Pulmonary artery endothelial cell (primary cell): ENCODE measurements at places on chromosomes 5 and 9. TPM values are rescaled to one million over a fixed set of nuclear protein-coding genes. Genes with fewer than 3 reads are reported as not detected.

DNA sequence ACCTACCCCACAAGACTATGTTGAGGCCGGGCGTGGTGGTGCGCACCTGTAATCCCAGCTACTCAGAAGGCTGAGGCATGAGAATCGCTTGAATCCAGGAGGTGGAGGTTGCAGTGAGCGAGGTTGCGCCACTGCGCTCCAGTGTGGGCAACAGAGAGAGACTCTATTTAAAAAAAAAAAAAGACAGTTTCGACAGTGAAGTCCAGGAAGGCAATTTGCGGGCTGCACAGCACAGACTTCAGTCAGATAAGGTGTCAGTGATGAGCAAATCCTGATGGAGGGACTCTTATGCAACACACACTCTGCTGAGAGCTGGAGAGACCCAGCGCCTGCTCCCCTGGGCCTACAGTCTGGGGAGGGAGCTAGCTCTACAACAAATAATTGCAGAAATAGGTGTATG is 14.2 kb downstream of the CCNJL start:
- no peak for DNase-seq

GRCh38 chr9:131666774-131667173 is 73.1 kb downstream of the RAPGEF1 start:
- no peak for DNase-seq

GRCh38 chr9:122827761-122828093 is 661 bp downstream of the PDCL start:
- DNase-seq: no peak

- no peak for DNase-seq
Observed at GRCh38 chr5:152584103-152584502, 179.0 kb upstream of the NMUR2 start.

GRCh38 chr5:139867581-139867980 is 72.0 kb downstream of the PSD2 start:
- no peak for DNase-seq

GRCh38 chr5:142653321-142653720 is 32.6 kb downstream of the FGF1 start:
- no peak for DNase-seq

- no peak for DNase-seq
Observed at GRCh38 chr9:3498691-3499090, 27.1 kb downstream of the RFX3 start.

DNA sequence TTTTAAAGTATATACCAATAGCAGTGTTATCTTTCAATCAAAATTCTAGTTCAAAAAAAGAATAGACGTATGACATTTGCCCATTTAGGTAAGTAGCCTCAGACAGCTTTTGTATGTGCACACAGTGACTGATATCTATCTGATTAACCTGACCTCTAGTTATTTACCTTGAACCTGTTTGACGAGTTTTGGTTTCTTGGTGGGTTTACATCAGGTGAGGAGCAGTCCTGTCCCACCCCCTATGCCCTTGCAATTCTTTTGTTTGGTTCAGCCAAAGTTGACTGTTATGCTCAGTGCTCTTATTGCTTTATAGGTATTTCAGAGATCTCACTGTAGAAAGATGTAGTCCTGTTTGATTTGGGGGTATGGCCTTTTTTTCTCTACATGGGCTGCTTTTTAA is 147.2 kb downstream of the ISOC1 start:
- no peak for DNase-seq

IPO11 gene
- 79.0 and 121 TPM in 2 replicates for total RNA-seq

FAM169A gene
- 0.13 and 0.71 TPM in 2 replicates for total RNA-seq

SYNPO gene
- total RNA-seq: 11.7 and 18.5 TPM in 2 replicates

SPINK4 gene
- not detected in 2 replicates for total RNA-seq
